ENCODE measurements at places on chromosomes 6 and 20. TPM values are rescaled to one million over a fixed set of nuclear protein-coding genes. Genes with fewer than 3 reads are reported as not detected.

The NR2E1 gene
- not detected for total RNA-seq

DNA sequence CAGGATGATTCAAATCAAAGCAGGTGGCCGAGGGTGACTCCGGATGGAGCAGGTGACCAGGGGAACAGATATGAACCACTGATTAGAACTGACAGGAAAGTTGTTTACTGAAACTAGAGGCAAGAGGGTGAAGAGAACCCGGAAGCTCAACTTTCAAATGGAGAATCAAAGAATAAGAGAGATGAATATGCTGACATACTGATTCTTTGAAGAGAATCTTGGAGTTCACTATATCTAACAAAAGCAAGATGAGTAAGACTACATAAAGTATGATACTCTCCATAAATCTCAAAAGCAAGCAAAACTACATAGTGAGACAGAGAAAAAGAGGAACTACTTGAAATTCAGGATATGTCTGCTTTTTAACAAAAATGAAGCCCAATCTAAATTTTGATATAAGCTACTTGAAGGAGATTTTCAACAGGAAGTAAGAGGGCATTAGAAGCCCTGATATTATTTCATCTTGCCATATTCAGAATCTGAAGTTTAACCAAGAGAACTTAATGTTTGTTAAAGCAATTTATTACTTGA lies 4.0 kb upstream of the UBD start:
- no peaks in the 10 kb centered on the region for H3K4me1 ChIP-seq
- no peak for DNase-seq
- no peak overlapping the region for H3K4me3 ChIP-seq
- H3K27me3 ChIP-seq, result peaks cover 21% of the 10 kb centered on the region
- no peaks in the 10 kb centered on the region for H3K36me3 ChIP-seq
- H3K27ac ChIP-seq, result no peak overlapping the region

GRCh38 chr6:11919771-11920440 lies 92.2 kb upstream of the HIVEP1 start:
- H3K27ac ChIP-seq, result no peak overlapping the region
- H3K4me1 ChIP-seq, result no peaks in the 10 kb centered on the region
- no peaks in the 10 kb centered on the region for H3K36me3 ChIP-seq
- no peak overlapping the region for H3K4me3 ChIP-seq
- no peaks in the 10 kb centered on the region for H3K27me3 ChIP-seq

The IL22RA2 gene
- not detected for total RNA-seq

GRCh38 chr6:124937645-124938044 lies 24.6 kb upstream of the RNF217 start:
- no peaks in the 10 kb centered on the region for H3K27me3 ChIP-seq
- no peaks in the 10 kb centered on the region for H3K4me1 ChIP-seq
- H3K36me3 ChIP-seq, result no peaks in the 10 kb centered on the region
- no peak overlapping the region for H3K4me3 ChIP-seq
- no peak for DNase-seq
- no peak overlapping the region for H3K27ac ChIP-seq

- H3K36me3 ChIP-seq, result no peaks in the 10 kb centered on the region
- H3K4me3 ChIP-seq, result no peak overlapping the region
- H3K27me3 ChIP-seq, result no peaks in the 10 kb centered on the region
- DNase-seq, result no peak
- H3K4me1 ChIP-seq, result peaks cover 67% of the 10 kb centered on the region
These were observed 116.9 kb downstream of the KIF13A start for GRCh38 chr6:17870300-17871188.

- no peaks in the 10 kb centered on the region for H3K4me1 ChIP-seq
- DNase-seq, result no peak
- no peaks in the 10 kb centered on the region for H3K36me3 ChIP-seq
- H3K27ac ChIP-seq, result no peak overlapping the region
- no peak overlapping the region for H3K4me3 ChIP-seq
These were observed 720.9 kb downstream of the GRIK2 start for GRCh38 chr6:102114402-102114801.

The TRPC4AP gene
- total RNA-seq, result 47.7 TPM

GRCh38 chr20:24102749-24103333 lies 114.3 kb upstream of the GGTLC1 start:
- H3K4me1 ChIP-seq, result no peaks in the 10 kb centered on the region
- H3K27me3 ChIP-seq, result no peaks in the 10 kb centered on the region
- no peak for DNase-seq
- no peaks in the 10 kb centered on the region for H3K36me3 ChIP-seq

The OPN5 gene
- total RNA-seq, result 0.50 TPM

DNA sequence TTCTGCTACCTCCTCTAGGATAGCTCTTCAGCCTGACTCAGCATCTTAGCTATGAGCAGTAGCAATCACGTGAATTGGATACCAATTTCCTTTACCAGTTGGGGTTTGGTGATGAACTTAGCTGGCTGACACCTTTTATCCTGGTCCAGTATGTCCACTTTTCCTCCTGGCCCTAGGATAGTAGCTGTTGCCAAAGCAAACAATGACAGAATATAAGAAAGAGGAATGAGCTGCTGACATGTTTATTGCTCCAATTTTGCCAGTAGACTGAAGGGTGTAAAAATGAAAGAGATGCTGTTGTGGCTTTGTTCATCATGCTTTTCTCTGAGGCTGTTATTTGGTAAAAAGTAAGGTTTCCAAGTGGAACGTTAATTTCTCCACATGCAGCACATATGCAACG lies 168.3 kb upstream of the JAG1 start:
- DNase-seq, result no peak
- H3K4me3 ChIP-seq, result no peak overlapping the region
- H3K4me1 ChIP-seq, result peaks cover 7% of the 10 kb centered on the region
- no peaks in the 10 kb centered on the region for H3K36me3 ChIP-seq
- no peaks in the 10 kb centered on the region for H3K27me3 ChIP-seq
- H3K27ac ChIP-seq, result no peak overlapping the region

The SLC22A7 gene
- 0.16 TPM for total RNA-seq

DNA sequence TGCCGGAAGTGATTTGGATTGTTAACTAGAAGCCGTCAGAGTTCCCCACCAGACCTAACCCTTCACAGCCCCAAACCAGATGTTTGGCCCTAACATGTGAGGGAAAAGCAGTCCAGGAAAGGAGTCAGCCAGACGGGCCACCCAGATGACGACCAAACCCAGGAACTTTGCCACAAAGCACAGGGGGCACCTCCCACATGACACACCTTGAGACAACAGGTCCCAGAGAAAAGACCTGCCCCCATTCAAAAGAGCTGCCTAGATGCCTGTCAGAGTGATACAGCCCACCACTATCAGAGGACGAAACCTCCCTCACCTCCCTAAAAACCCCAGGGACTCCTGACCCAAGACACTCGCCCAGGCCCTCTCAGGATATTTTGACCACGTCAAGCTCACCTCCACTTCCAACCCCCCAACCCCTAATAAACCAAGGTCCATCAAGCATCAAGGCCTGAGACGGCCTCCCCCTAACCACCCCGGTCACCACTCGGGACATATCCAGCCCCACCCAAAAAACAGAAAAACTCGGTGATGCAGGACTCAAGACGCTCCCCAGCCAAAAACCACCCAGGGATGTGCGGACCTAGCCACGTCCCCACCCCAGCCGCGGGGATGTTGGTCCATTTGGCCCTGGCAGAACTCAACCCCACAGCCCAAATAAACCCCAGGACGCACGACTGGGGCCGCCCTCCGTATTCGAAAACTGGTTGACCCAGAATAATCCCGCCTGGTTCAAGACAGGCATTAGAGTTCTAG lies 662 bp downstream of the ZNF343 start:
- no peak for DNase-seq
- no peak overlapping the region for H3K27ac ChIP-seq
- no peaks in the 10 kb centered on the region for H3K27me3 ChIP-seq
- H3K4me3 ChIP-seq, result peak overlapping the region; percentile 85
- peaks cover 16% of the 10 kb centered on the region for H3K4me1 ChIP-seq
- no peaks in the 10 kb centered on the region for H3K36me3 ChIP-seq

GRCh38 chr20:23659989-23660837 lies 22.5 kb upstream of the CST3 start:
- DNase-seq, result no peak
- H3K4me1 ChIP-seq, result no peaks in the 10 kb centered on the region
- H3K27ac ChIP-seq, result peak overlapping the region; percentile 3
- no peaks in the 10 kb centered on the region for H3K36me3 ChIP-seq

The TRIM15 gene
- not detected for total RNA-seq

- no peak overlapping the region for H3K4me3 ChIP-seq
- peaks cover 4% of the 10 kb centered on the region for H3K4me1 ChIP-seq
- H3K27ac ChIP-seq, result no peak overlapping the region
- H3K27me3 ChIP-seq, result no peaks in the 10 kb centered on the region
- DNase-seq, result no peak
- no peaks in the 10 kb centered on the region for H3K36me3 ChIP-seq
These were observed 25.9 kb downstream of the RNF217 start for GRCh38 chr6:124987999-124988591.

The RCAN2 gene
- total RNA-seq, result 224 TPM

GRCh38 chr6:129709769-129710449 lies at the start of gene ARHGAP18:
TSS of gene ARHGAP18 (minus strand) at chr6:129710177. CDS start at chr6:129710136, 41 bp downstream.
- H3K4me1 ChIP-seq, result peaks cover 22% of the 10 kb centered on the region
- H3K27me3 ChIP-seq, result no peaks in the 10 kb centered on the region
- peak within 1 kb of the TSS; percentile 61 for H3K4me3 ChIP-seq
- H3K36me3 ChIP-seq, result peaks cover 5% of the 10 kb centered on the region
- DNase-seq, result peak; percentile 94
- H3K27ac ChIP-seq, result peak within 1 kb of the TSS; percentile 70

The TMEM239 gene
- not detected for total RNA-seq

DNA sequence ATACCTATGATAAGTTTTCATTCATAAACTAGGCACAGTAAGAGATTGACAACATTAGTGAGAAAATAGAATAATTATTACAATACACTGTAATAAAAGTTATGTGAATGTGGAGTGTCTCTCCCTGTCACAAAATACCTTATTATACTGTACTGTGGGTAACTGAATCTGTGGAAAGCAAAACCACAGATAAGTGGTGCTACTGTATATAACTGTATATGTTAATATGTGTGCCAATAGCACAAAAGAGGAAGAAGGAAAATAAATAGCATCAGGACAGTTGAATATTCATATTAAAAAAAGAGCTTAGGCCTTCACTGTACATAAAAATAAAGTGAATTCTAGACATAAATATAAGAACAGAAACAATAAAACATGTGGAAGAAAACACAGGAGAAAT lies 243.5 kb downstream of the CDKAL1 start:
- DNase-seq, result no peak
- H3K4me1 ChIP-seq, result no peaks in the 10 kb centered on the region
- peaks cover 4% of the 10 kb centered on the region for H3K36me3 ChIP-seq
- H3K27me3 ChIP-seq, result no peaks in the 10 kb centered on the region
- H3K27ac ChIP-seq, result no peak overlapping the region

DNA sequence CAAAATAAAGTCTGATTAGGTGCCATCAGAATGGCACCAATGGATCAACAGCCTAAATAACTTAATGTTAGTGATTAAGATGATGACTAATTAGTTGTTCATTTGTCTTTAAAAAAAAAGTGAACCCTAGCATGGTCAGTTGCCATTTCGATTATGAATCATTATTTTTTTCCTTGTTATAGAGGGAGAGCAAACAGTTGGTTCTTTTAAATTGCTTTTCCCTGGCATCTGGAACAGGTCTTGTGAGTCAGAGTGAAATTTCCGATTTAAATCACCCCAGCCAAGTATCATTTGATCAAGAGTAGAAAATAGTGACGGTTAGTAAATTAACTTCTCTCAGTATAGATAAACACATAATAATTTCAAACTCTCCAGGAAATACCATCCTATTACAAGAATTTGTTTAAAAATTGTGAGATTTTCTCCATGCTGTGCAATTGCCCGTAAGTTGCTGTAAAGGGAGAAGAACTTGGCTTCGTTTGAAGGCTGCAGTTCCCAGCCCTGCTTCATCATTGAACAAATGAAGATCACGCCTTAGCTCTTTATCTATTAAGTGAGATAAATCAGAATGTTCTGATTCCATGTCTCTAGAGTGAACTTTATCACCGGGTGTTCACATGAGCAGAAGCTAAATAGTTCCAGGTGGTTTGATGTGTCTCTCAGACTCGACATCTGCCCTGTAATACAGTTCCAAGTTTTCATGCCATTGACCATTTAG lies 741.3 kb downstream of the DOK5 start:
- H3K4me3 ChIP-seq, result no peak overlapping the region
- no peak overlapping the region for H3K27ac ChIP-seq
- no peak for DNase-seq
- H3K4me1 ChIP-seq, result no peaks in the 10 kb centered on the region
- H3K36me3 ChIP-seq, result no peaks in the 10 kb centered on the region
- H3K27me3 ChIP-seq, result no peaks in the 10 kb centered on the region

DNA sequence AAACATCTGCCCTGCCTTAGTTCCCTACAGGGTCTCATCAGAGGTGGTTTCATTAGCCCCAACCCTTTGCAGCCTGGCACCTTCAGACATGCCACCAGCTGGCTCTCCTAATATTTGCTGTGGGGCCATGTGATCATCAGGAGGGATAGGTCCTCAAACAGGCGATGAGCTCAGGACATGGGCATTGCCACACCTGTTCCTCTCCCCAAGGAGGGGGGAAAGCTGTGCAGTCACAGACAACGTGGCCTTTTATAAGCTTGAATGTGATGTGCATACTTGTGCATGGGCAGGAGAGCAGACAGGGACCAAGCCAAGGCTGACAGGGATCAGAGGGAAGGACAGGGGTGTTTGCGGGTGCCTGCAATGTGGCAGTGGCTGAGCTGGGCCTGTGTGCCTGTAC lies 78.8 kb upstream of the ZNFX1 start:
- no peak for DNase-seq
- H3K27ac ChIP-seq, result no peak overlapping the region
- H3K36me3 ChIP-seq, result no peaks in the 10 kb centered on the region
- H3K27me3 ChIP-seq, result no peaks in the 10 kb centered on the region
- H3K4me1 ChIP-seq, result no peaks in the 10 kb centered on the region
- H3K4me3 ChIP-seq, result no peak overlapping the region

- no peak for DNase-seq
- H3K27ac ChIP-seq, result no peak overlapping the region
- H3K36me3 ChIP-seq, result no peaks in the 10 kb centered on the region
- H3K27me3 ChIP-seq, result no peaks in the 10 kb centered on the region
- H3K4me3 ChIP-seq, result no peak overlapping the region
These were observed 3.3 kb downstream of the ATP5F1E start for GRCh38 chr20:59028812-59029211.

DNA sequence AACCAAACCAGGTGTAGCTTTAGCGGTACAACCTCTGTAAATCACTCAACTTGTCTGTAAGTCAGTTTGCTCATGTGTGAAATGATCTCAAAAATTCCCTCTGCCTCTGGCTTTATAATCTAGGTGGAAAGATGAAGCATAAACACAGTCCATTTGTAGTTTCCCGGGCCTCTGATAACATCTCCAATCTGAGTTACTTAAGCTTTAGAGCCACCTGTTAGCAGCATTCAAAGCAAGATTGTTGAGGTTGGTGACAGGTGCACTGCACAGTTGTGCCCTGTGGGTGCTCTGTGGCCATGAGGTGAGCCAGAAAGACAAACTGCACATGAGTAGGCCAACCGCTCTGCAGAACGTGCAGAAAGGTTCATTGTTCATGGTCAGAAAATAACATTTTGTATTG lies 53.7 kb downstream of the MOCS1 start:
- no peak for DNase-seq
- no peak overlapping the region for H3K27ac ChIP-seq
- no peaks in the 10 kb centered on the region for H3K27me3 ChIP-seq
- no peak overlapping the region for H3K4me3 ChIP-seq

DNA sequence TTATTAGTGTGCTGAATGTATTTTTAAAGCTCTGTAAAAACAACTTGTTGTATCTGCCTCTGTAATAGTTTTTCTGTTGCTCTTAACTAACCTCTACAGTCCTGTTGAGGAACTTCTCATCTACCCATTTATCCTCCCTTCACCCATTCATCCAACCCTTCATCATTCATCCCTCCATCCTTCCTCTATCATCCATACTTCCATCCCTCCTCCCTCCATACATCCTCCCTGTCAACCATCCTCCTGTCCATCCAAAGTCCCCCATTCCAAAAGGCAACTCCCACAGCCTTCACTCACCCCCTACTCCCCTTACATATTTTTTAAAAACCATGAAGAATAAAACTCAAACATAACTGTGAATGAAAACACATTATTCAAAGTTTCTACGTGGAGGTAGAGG lies 40.7 kb upstream of the SPDEF start:
- no peaks in the 10 kb centered on the region for H3K36me3 ChIP-seq
- no peaks in the 10 kb centered on the region for H3K27me3 ChIP-seq
- DNase-seq, result no peak
- peaks cover 36% of the 10 kb centered on the region for H3K4me1 ChIP-seq
